ENCODE measurements at places on chromosomes 16 and 17.

DNA sequence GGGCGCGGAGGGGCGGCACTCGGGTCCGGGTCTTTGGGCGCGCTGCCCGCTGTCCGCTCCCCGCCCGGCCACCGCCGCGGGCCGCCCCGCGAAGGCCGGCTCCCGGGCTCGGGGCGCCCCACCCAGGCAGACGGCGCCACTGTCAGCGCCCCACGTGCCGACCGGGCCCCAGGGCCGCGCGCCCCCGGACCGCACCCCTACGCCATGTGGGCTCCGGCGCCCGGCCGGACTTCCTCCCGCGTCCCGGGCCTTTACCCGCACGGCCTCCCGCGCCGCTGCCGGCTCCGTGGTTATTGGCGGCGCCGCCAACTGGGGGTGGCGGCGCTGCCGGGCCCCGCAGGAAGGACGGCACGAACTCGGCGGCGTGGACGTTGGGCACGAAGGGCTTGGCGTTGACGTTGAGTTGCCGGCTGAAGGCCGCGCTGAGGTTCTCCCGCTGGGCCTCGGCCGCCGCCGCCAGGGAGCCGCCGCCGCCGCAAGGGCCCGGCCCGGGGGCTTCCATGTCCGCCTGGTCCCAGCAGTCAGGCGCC is 577 bp downstream of the GSPT1 start:
- DNase-seq = no peak

DNA sequence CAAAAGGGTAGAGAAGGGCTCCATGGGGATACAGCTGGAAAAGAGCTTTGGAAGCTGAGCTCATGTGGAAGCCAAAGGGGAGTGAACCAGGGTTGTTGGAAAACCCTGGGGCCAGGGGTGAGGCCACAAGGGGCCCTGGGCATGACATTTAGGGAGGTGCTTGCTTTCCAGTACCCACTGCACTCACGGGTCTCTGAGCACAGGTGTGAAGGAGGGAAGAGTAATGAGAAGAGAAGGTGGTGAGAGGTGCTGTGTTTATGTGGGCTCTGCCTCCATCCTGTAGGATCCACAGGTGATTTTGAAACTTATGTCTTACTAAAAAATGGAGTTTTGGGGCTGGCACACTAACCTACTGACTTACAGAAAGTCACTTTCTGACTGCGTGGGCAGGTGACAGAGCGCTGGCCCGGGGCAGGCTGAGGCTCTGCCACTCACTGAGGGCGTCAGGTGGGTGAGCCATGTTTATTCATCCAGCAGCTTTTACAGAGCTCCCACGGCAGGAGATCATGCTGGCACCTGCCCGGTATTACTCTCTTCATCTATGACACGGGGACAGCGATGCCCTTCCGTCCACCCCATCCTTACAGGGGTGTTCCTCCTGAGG is 18.9 kb downstream of the KSR1 start:
- no peak for DNase-seq

DNA sequence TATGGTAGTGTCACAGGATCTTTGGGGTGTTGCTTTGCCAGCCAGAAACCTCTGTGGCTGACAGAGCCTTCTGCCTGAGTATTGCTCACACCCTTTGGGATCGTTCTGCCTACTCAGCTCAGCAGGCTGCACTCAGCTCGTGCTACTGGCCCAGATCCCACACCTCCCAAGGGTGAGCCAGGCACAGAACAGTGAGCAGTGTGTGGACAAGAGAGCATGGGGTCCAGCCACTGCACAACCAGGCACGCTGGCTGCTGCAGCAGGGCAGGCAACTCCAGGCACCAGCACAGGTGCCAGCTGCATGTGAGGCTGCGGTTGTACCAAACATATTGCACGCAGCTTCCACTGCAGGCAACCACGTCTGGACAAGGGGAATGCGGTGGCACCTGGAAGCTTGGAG is 84.9 kb downstream of the CYB561 start:
- no peak for DNase-seq

- no peak for DNase-seq
Measured at GRCh38 chr16:2734844-2735515, 15.0 kb upstream of the PRSS27 start.

DNA sequence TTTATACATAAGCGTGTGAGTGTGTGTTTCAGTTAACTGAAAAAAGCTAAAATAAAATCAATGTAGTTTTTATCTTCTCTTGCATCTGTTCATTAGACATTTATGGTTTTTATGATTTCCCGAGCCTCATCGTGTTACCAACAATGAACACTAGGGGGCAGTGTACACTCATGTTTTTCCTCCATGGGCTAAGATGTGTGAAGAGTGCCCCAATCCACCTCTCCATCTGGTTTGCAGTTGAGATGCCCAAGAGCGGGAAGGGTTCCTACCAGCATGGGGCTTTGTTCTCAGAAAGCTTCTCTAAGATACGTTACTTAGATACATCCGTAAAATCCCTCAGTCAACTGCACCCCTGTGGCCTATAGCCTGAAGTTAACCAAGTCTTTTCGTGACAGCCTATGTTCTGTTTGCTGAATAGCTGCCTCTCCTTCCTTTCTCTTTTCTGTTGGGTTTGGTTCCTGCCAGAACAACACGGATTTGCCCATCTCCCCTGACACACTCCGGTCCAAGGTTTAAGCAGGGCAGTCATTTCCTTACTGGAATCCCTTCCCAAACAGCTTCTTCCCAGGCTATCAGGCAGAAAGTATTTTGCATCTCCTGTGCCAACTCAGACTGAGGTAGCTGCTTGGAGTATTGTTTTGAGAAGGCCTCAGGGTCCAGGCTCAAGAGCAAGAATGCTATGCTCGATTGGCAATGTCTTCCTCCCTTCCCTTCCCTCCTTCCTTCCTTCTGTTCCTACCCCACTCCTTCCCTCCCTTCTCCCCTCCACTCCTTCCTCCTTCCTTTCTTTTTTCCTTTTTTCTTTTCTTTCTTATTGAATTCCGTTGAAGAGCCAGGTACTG is 12.9 kb upstream of the ELAC2 start:
- DNase-seq = no peak

- no peak for DNase-seq
Measured at GRCh38 chr16:24670623-24671454, 58.6 kb upstream of the TNRC6A start.

DNA sequence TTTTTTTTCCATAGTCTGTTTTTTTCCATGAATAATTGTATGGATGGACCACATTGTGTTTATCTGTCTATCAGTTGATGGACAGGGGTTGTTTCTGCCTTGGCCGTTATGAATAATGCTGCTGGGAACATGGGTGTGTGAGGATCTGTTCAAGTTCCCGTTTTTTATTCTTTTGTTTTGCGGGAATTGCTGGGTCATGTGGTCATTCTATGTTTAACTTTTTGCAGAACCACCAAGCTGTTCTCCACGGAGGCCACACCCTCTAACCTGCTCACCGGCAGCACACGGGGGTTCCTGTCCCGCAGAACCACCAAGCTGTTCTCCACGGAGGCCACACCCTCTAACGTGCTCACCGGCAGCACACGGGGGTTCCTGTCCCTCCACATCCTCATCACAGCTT is 5.9 kb upstream of the MSLN start:
- no peak for DNase-seq

DNA sequence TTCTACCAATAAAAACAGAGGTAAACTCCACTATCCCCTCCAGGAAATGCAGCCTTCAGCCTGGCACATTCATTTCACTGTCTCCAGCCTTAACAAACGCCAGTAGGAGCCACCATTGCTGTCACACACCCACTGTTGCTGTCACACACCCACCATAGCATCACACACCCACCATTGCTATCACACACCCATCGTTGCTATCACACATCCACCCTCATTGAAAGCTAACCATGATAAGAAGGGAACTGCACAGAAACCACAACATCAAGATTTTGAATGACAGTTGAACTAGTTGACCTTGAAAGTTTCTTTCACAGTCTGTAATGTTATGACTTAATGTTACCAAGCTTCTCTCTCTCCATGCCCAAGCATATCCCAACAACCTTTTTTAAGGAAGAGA is 38.1 kb downstream of the SHCBP1 start:
- DNase-seq = no peak

DNA sequence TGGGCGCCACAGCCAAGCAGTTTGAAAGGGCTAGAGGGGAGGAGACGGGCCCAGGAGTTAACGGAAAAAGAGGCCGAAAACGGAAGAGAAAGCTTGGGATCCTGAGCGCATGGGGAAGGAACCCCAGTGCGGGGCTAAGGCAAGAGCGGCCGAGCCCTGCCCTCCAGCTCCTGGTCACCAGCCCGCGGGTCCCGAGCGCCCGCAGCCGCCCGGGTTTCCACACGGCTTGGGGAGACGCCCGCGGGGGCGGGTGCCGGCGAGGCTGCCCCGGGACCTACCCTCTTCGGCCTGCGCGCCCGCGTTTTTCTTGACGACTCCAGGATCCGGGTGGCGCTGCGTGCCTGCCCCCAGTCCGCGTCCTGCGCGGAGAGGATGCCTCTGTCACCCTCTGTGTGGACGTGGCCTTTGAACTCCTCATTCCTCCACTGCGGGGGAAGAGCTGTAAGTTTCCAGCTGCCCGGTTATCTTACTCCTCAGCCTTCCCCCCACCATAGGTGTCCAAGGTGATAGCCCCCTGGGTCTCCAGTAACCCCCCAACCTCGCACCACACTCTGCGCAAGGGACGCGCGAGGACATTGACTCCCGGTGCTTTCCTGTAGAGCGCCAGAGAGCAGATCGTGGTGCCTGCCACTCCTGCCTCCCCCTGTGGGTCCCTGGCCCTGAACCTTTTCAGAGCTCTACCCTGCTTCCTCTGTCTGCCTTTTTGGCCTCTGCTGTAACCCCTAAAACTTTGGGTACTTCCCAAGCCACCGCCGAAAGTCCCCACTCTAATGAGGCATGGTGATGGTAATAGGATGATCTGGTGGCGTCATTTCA is 1.7 kb upstream of the CDH11 start:
- no peak for DNase-seq

Data from NCI-H187 treated with DMSO at 0.1 percent for 48 hours (cell line).